Activated naive CD4-positive, alpha-beta T cell (primary cell): ENCODE measurements at places on chromosomes 7 and 10.
A peak's percentile ranks its signal among the peaks of the same experiment; 100 is the strongest.

DNA sequence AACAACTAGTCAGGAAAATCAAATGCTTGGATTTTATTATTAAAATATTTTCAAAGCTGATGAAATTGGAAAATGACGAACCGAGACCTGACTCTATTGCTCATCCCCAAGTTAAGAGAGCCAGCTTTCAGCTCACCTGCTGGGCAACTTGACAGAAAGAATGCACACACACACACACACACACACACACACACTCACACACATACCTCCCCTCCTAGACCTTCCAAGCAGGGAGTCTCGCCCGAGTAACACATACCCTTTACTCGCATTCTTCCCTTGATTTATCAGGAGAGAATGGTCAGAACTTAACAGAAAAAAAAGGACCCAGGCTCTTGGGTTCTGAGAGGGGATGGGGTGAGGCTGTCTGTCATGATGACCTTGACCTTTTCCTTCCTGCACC lies 19.1 kb downstream of the GPRIN2 start:
- no peak for DNase-seq

DNA sequence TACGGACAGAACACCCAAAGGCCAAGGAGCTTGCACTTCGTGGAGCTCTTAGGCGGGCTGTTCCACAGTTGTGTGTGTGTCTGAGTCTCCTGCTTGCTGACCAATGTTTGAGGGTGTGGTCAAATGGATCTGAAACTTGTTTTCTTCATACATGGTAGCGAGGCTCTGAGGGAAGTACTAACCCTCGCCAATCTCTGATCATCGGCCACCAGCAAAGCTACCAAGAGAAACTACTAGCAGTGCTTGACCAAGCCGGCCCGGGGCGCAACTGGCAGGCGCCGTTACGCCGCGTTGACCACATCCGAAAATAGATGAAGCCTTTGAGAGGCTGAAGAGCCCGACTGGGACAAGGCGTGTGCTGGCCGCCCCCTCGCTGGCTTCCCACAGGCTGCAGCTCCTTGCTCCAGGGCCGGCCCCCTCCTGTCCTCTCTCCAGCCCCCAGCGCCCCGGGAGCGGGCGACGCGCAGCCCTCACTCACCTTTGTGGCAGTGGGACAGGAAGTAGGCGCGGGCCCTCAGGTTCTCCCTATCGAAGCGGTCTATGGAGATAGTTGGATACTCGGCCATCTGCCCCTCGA lies 384 bp downstream of the DCLRE1C start:
- no peak for DNase-seq

DNA sequence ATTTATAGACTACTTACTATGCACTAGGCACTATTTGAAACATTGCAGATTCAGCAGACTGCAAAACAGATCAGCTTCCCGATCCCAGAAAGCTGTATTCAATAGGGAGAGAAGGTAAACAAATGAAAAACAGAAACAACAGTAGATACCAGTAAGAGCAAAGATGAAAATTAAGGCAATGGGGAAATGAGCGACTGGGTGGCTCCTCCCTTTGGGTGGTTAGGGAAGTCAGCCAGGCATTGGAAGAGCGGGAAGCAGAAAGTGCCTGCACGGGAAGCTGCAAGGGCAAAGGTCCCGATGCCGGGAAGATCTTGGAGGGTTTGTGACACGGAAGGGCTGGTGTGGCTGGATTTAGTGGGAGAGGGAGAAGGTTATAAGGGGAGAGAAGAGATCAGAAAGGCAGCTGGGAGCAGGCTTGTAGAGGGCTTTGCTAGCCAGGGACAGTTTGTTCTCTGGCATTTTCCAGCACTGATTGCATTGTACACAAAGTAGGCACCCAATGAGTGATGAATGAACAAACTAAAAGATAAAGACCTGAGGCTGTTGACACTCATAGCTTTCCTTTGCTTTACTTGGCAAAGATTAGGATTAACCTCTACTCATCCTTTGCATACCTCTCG lies 67.8 kb downstream of the NAMPT start:
- DNase-seq, result no peak

- DNase-seq, result no peak
Observed at GRCh38 chr10:58662314-58662713, 149.6 kb downstream of the BICC1 start.

GRCh38 chr10:69631566-69631965 lies 1.5 kb downstream of the FAM241B start:
- no peak for DNase-seq

GRCh38 chr10:132532749-132533560 lies 4.6 kb upstream of the INPP5A start:
- no peak for DNase-seq

DNA sequence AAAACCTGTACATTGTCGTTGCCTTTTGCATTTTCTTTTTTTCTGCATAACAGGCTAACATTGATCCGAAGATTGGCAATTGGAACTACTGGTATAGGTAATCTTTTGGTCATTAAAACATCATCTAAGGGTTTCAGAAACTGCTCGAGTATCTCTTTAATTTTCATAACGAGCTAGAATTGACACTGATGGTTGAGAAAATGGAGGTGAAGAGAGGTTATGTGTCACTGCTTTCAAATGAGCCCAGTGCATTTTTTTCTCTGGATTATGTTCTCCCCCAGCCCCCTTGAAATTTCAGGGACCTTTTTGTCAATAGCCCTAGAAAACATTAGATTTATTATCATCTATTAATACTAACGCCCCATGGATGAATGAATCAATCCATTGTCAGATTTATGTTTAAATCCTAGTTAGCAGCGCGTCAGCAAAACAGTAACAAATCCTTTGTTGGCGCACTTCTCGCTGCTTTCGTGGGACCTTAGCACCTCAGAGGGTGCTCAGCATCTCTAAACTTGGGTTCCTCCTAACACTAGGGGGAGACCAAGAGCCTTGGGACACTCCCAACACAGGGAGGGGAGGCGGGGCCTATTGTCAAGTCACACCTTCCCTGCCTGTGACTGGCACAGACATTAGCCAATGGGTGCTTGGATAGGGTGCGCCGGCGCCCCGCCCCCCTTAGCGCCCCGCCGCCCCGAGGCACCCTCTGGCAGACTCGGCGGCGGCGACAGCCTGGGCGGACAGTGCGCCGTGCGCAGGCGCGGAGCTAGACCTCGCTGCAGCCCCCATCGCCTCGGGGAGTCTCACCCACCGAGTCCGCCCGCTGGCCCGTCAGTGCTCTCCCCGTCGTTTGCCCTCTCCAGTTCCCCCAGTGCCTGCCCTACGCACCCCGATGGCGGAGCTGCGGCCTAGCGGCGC lies at the start of gene SUFU:
Gene SUFU (plus strand): TSS at position 709 of the 915 bp plus-strand sequence. CDS start 181 bp downstream, at position 890.
- DNase-seq, result peak; percentile 92

GRCh38 chr7:111268941-111269340 lies 178.0 kb downstream of the LRRN3 start:
- no peak for DNase-seq

- no peak for DNase-seq
Observed at GRCh38 chr10:74206746-74207145, 55.7 kb downstream of the ADK start.
